HuH-7.5 (cell line): ENCODE measurements at places on chromosomes 11 and 22.

DNA sequence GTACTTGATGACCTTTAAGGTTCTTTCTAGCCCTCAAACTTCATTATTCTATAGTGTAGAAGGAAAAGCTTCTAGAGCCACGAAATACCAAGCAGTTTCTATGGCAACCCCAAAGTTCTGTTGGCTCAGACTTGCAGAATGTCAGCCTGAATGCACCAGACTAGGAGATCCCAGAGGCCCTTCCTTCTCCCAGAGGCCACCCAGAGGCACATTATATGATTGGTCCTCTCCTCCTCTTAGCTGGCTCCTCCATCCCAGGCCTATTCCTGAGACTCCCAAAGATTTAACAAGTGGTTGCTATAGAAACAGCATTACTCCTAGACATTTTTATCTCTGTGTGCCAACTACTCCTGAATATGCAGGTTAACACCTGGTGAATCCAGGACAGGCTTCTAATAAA lies 69.2 kb upstream of the CCDC90B start:
- no peak for DNase-seq

- DNase-seq, result no peak
Measured at GRCh38 chr11:102237096-102237735, 80.1 kb upstream of the BIRC3 start.

DNA sequence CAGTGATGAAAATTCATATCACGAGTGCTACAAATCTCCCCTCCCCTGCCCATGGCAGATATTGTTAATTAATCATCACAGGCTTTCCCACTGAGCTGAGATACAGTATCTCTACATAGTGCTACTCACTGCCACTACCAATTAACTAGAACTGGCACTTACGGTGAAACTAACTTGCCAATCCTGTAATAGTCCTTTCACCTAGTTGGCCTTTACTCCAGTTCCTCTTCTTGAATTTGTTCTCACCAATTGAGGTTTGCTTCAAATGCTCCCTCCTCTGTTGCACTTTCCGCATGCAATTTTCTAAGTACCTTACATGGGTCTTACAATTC lies 11.9 kb upstream of the PRRG4 start:
- no peak for DNase-seq

GRCh38 chr11:45085646-45086501 lies 60.6 kb upstream of the PRDM11 start:
- no peak for DNase-seq

- no peak for DNase-seq
Measured at GRCh38 chr11:115670538-115671205, 166.5 kb upstream of the CADM1 start.

GRCh38 chr11:133903875-133904817 lies 52.6 kb downstream of the IGSF9B start:
- DNase-seq, result no peak

GRCh38 chr11:14249121-14249963 lies 109.6 kb downstream of the RRAS2 start:
- DNase-seq, result peak; percentile 31
